ENCODE measurements at places on chromosomes 16 and 17.

DNA sequence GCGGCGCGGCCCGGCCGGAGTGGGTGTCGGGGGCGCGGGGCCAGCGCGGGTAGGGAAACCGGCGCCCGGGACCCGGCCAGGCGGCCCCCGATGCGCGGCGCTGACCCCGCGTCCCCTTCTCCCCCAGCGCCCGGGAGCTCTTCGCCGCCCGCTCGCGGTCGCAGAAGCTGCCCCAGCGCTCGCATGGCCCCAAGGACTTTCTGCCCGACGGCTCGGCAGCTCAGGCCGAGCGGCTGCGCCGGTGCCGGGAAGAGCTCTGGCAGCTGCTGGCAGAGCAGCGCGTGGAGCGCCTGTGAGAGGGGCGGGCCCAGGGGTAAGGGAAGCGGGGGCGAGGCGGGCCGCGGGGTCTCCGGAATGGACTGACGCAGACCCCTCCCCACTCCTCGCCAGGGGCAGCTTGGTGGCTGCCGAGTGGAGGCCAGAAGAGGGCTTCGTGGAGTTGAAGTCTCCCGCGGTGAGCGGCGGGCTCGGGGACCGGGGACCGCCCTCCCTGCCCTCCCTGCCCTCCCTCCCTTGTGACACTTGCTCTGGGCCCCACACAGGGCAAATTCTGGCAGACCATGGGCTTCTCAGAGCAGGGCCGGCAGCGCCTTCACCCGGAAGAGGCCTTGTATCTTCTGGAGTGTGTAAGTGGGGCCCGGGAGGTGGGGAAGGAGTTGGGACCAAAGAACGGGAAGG, 430 bp downstream of the TSEN54 start:
- no peak for DNase-seq

GRCh38 chr17:46826116-46826515, 7.6 kb upstream of the WNT3 start:
- no peak for DNase-seq

DNA sequence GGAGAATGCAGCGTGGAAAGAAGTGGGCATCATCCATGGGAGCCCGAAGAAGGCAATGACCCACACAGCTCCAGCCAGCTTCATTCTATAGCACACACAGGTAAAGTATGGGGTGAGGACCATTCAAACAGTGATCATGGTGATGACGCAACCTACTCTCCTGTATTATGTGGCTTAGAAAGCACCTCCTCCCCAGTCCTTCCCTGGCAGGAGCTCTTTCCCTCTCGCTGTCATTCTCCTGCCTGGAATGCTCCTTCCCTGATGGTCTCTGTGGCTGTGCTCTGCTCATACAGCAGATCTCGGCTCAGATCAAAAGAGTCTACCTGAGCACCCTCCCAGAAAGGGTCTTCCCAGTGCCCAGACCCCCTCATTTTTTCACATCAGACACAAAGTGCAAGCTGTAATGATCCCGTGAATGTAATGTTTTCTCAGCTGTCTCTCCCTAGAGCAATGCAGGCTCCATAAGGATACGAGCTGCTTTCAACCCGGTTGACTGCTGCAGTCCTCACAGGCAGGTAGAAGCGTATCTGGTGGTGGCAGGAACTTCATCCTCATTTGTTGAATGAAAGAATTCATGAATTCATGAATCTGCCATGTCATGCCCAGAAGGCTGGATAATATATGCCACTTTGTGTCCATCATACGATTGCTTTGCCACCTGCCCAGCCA, 248.8 kb downstream of the HS3ST3A1 start:
- no peak for DNase-seq

DNA sequence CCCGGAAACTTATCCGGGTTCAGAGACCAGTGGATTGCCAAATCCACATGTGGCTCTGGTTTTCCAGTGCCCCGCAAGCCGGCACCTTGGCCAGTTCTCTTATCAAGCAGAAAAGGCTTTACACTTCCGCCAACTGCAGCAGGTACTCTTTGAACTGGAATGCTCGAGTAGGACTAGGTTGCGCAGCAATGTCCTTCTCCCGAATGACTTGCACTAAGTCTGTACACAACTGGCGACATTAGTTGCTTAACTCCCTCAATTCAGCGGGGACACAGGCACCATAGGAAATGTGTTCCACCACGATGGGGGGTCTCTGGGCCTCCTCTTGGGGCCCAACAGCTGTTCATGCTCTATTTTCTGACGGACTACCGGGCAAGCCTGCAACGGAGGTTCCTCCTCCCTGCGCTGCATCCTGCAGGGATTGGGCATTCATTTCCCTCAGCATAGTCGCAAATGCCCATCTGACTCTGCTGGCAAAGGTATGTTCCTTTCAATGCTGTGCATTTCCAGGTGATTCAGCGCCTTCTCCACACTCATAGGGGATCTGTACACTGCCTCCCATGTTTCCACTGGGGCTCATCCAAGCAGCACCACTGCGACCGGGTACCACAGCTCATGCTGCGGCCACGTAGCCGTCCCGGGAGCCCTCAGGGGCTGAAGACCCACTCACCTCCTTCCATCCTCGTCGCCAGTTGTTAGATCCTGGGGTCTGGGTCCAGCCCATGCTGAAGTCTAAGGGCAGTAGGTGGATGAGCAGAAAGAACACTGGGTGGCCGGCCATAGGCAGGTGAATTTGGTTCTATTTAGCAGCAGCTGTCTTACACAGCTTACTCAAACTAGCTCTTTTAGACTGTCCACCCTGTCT, 34.2 kb upstream of the APPBP2 start:
- no peak for DNase-seq

DNA sequence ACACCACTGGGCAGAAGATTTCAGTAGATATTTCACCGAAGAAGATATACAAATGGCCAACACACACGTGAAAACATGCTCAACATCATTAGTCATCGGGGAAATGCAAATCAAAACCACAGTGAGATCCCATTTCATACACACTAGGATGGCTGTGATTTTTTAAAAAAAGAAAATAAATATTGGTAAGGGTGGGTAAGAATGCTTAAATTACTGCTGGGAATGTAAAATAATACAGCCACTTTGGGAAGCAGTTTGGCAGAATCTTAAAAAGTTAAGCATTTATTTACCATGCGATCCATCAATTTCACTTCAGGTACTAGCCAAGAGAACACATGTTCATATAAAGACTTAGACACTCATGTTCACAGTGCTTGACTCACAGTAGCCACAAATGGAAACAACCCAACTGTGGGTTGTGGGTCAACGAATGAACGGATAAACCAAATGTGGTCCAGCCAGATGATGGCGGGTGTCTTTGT, 6.5 kb upstream of the C16orf74 start:
- no peak for DNase-seq

DNA sequence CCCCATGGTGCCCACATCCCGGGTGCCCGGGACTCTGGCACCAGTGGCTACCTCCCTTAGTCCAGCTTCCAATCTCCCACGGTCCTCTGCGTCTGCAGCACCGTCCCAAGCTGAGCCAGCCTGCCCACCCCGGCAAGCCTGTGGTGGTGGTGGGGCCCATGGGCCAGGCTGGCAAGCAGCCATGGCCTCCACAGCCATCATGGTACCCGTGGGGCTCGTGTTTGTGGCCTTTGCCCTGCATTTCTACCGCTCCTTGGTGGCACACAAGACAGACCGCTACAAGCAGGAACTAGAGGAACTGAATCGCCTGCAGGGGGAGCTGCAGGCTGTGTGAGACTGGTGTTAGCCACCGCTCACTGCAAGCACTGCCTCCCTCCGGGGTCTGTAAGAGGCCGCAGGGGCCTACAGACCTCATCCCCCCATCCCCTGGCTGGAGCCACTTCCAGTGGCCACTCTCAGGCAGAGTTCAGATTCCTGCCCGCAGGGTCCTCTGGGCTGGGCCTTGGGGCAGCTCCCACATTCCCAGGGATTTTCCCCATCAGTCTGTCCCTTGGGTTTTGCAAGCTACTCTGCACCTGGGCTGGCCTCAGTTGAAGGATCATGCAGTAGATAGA, 3.9 kb upstream of the SETD1A start:
- DNase-seq, result peak; percentile 76

- no peak for DNase-seq
Measured at GRCh38 chr16:50478773-50479149, 69.4 kb upstream of the NKD1 start.

- DNase-seq, result no peak
Measured at GRCh38 chr17:64209983-64210382, 53.1 kb downstream of the TEX2 start.

GRCh38 chr16:90077757-90078578, 837 bp upstream of the PRDM7 start:
- peak; percentile 7 for DNase-seq

- DNase-seq, result no peak
Measured at GRCh38 chr17:73281928-73282327, 20.2 kb upstream of the CPSF4L start.

GRCh38 chr16:24540602-24541210, 1.3 kb downstream of the RBBP6 start:
- peak; percentile 42 for DNase-seq

DNA sequence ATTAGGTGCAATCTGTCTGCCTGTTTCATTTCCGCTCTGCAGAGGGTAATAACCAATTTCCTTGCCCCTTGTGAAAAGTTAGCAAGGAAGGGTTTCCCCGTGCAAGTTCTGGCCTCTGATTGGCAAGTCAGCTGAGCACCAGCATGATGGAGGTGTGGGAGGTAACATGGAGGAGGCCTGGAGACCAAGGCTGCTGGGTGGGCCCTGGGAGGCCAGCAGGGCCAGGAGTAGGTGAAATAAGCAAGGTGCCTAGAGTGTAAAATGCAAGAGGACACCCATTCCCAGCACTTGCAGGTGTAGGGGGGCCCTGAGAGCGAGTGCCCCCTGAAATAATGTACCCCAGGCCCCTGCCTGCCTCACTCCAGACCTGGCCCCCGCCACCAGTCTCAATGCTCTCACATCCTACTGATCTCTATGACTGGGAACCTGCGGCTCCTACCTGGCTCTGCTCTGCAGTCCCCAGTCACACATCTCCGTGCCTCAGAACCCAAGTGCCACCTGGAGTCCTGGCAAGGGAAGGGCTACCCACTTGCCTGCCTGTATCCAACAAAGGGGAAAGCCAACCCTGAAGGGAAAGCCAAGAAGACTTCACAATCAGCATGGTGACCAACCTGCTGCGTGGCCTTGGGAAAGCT, 116.2 kb downstream of the C16orf78 start:
- no peak for DNase-seq

GRCh38 chr16:57619133-57619605, 9.3 kb upstream of the ADGRG1 start:
- DNase-seq, result no peak

DNA sequence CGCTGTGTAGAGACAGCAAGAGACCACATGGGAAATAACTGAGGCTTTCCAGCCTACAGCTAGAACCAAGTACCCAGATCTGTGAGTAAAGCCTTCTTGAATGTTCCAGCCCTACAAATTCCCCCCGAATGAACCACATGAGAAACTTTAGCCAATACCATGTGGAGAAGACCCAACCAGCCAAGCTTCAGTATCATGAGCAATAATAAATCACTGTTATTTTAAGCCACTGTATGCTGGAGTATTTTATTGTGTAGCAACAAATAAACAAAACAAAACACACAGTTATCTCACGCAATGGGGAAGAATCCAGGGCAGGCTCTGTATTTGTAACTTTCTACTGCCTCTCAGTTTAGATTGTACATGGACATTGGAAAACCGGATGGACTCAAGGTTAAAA, 426.2 kb downstream of the CDH11 start:
- no peak for DNase-seq

GRCh38 chr17:15457723-15458094, 9.7 kb downstream of the CDRT4 start:
- no peak for DNase-seq

- no peak for DNase-seq
Measured at GRCh38 chr17:77679589-77679988, 278.9 kb upstream of the TNRC6C start.

- no peak for DNase-seq
Measured at GRCh38 chr16:83792391-83792790, 15.4 kb upstream of the HSBP1 start.

DNA sequence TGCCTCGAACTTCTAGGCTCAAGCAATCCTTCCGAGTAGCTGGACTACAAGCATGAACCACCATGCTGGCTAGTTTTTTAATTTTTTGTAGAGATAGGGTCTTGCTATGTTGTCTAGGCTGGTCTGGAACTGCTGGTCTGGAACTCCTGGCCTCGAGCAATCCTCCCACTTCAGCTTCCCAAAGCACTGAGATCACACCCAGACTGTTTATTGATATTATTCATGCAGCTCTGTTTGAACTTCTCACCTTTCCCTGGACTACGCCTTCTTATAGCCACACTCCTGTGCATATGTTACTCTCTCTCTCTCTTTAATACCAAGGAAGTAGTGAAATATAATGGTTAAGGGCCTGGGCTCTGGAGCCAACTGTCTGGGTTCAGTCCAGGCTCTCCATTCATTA, 4.6 kb downstream of the COG7 start:
- no peak for DNase-seq

DNA sequence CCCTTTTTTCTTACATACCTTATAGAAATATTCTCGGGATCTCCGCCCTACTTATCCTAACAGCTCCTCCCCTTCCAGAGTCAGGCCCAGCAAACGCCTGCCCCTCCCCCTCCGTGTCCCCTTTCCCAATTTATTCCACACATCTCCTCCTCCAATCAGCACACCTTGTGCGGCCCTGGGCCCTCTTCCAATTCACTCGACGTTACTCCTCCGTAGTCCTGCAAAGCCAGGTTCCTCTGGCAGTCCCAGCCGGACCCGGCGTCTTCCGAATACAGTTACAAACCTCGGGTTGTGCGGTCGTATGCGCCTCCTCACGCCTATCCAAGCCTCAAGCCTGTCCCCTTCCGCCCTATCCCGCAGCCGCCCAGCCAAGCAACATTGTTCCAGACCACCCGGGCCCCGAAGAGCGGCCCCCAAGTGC, 677 bp downstream of the CBX1 start:
- no peak for DNase-seq

DNA sequence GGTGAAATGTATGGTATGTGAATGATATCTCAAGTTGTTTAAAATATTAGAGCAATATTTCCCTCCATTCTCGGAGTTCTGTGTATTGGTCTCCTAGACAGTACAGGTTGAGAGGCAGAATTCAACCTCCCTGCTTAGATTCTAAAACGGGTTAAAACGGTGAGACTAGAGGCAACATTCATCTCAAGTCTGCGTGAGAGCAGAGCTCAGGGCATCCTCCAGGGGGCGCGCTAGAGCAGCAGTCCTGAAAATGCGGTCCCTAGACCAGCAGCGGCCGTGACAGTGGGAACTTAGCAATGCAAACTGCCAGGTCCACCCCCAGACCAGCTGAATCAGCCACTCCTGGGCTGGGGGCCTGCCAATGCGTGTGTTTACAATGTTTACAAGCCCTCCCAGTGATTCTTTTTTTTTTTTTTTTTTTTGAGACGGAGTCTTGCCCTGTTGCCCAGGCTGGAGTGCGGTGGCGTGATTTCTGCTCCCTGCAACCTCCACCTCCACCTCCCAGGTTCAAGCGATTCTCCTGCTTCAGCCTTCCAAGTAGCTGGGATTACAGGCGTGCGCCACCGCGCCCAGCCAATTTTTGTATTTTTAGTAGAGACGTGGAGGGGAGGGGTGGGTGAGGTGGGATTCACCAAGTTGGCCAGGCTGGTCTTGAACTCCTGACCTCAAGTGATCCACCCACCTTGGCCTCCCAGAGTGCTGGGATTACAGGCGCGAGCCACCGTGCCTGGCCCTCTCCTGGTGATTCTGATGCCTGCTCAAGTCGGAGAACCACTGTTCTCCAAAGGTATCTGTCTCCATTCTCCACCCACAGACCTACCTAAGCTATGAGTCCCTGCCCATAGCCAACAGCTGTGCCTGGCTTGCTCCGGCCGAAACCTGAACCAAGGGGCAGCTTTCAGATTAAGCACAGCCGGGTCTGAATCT, 24.2 kb downstream of the KLHL36 start:
- peak; percentile 79 for DNase-seq

Measured in hematopoietic multipotent progenitor cell treated with erythropoietin and hydrocortisone succinate and interleukin-3 and kit ligand, for 15 days (in vitro differentiated cells).